HEK293T (cell line): ENCODE measurements at places on chromosomes 3 and 15.
A peak's percentile ranks its signal among the peaks of the same experiment; 100 is the strongest.

- no peak for DNase-seq
Measured at GRCh38 chr3:40715551-40715950, 190.8 kb downstream of the ZNF621 start.

- DNase-seq: no peak
Measured at GRCh38 chr3:181839916-181840297, 128.2 kb downstream of the SOX2 start.

GRCh38 chr3:149608987-149609386, 48.8 kb downstream of the WWTR1 start:
- DNase-seq: no peak

DNA sequence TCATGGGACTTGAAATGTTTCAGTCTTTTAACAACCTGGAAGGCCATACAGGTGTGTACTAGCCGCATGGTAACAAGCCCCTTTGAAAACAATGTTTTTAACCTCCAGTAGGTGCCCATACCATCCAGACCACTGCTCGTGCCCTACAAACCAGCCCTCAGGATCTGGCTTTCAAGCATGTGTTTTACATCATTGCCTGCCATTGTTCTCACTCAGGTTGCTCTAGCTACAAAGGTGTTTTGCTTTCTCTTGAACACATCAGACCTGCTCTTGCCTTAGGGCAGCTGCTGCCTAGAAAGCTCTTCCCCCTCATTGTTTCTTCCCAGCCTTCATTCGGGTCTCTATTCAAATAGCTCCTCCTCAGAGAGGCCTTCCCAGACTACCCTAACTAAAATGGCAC, 32.3 kb upstream of the MAP3K13 start:
- DNase-seq: no peak

- DNase-seq: no peak
Measured at GRCh38 chr3:98010194-98010882, 24.8 kb downstream of the GABRR3 start.

- no peak for DNase-seq
Measured at GRCh38 chr3:57689367-57690053, 3.4 kb downstream of the DENND6A start.

- DNase-seq: peak; percentile 7
Measured at GRCh38 chr3:102510663-102511062, 75.8 kb downstream of the ZPLD1 start.

GRCh38 chr3:142651711-142652110, 55.5 kb downstream of the PLS1 start:
- DNase-seq: no peak

DNA sequence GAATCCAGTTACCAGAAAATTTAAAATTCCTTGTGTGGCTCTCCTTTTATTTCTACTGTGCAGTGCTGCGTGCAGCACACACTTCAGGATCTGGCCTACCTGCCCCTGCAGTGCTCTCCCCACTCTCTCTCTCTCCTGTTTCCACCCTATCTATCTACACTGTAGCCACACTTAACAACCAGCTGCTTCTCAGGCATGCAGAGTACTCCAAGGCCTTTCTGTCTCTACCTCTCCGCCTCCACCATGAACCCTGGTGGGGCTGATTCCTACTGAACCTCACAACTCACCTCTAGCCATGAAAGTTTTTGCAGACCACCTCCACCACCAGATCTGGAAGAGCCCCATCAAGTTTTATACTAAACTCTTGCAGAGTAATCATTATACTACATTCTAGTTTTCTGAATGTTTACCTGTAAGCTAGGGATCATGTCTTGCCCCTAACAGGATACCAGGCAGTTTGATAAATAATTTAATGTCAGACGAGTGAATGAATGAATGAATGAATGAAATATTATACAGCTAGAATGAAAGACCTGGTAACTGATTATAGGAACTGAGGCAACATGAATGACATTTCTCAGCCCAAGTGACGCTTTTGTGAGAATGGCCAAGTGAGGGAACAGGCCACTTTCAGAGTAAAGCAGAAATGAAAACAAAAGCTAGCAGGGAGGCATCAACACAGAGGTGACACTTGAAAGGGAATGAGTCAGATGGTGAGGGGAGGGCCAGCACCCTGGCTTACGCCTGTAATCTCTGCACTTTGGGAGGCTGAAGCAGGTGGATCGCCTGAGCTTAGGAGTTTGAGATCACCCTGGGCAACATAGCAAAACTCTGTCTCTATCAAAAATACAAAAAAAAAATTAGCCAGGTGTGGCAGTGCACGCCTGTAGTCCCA, 363.5 kb downstream of the FOXP1 start:
- DNase-seq: no peak
